ENCODE measurements at places on chromosomes 7 and 10. TPM values are rescaled to one million over a fixed set of nuclear protein-coding genes. Genes with fewer than 3 reads are reported as not detected.

DNA sequence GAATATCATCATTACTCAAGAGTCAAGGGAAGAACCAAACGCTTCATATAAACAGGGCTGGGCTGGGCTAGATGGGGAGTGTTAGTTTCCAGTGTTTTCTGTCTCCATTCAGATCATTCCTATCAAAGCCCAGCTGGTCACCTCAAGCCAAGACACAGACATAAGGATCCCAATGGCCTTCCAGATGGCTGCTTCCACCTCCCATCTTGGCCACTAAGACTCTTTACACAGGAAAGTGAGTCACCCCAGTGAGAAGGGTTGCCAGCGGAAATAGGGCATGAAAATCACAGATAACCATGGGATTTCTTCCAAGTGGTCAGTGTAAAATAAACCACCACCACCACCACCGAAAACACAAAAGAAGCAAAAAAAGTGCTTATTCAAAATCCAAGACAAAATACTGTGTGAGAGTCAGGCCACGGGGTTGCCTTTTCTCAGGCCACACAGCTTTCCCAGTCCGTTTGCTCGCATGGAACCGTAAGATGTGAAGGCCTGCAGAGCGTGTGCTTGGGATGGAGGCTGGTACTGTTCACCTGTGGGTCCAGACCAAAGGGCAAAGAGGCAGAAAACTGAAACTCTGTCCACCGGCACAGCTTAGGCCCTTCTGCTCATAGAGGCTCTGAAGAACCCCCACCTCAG is 5.6 kb downstream of the PRSS2 start:
- DNase-seq: no peak

DNA sequence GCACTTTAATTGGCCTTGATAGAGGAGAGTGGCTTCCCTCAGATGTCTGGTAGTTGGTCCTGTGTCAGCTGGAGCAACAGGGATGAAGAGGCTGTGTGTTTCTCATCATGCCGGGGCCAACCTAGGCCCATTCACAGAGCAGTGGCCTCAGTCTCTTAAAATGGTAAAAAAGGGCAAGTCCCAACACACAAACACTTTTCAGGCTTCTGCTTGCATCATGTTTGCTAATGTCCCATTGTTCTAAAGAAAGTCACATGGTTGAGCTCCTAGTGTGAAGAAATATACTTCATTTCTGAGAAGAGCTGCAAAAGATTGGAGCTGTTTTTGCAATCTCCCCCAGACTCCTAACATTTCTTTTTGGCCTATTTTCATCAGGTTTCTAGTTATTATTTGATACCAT is 40.6 kb upstream of the RBAK start:
- no peak for DNase-seq

DNA sequence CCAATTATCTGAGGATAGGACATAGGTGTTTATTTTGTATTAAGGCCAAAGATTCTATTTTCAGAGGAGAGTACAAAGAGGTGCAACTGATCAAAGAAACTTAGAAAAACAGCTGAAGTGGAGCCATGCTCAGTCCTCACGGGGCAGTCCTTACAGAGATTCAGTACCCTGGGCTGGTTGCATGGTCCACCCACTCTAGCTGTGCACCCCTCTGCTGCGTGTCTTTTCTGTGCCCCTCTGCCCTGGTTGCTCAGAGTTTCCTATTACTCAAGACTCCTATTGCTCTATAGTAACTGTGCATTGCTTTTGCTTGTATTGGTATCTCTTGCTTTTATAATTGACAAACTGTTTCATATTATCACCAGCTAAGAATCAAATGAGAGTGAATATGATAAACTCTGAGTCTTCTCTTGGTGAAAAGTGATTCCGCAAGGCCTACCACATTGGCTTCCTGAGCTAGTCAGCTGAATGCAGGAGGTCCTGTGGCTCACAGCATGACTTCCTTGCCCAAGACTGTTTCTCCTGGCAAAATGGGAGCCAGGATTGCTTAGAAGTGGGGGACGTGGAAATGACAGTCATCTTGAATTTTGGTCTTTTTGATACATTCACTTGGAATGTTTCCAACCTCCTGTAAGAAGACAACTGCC is 137.0 kb downstream of the GLCCI1 start:
- DNase-seq: no peak

The PITX3 gene
- 0.96 TPM for total RNA-seq

GRCh38 chr10:119614686-119615085 is 17.9 kb upstream of the TIAL1 start:
- no peak for DNase-seq

The CALD1 gene
- total RNA-seq: 119 TPM

GRCh38 chr10:133251388-133252222 is 13.9 kb downstream of the VENTX start:
- DNase-seq: no peak

GRCh38 chr7:113000316-113001020 is 86.2 kb downstream of the GPR85 start:
- no peak for DNase-seq

DNA sequence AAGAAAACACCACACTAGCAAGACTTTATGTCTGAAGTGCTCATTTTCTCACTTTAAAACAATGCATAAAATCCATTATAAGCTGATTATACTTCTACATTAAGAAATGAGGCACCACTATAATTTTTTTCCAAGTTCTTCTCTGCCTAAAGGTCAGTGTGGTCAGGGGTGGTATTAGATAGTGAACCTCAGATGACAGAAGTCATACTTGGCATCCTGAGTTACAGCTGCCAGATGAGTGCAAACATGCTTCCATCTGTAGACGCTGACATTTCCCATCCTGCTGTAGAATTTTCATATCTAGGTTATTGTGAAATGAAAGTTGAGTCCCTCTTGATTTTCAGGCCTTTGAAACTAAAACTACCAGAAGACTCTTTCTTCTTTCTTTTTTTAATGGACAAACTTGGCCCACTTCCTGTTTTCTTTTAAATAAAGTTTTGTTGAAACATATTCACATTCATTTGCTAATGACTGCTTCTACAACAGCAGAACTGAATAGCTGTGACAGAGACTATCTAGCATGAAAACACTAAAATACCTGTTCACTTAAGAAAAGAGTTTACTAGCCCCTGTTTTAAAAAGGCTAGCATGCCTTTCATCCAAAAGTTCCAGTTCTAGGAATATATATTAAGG is 900.8 kb downstream of the XPNPEP1 start:
- DNase-seq: no peak

The ASB4 gene
- 4.6 TPM for total RNA-seq

DNA sequence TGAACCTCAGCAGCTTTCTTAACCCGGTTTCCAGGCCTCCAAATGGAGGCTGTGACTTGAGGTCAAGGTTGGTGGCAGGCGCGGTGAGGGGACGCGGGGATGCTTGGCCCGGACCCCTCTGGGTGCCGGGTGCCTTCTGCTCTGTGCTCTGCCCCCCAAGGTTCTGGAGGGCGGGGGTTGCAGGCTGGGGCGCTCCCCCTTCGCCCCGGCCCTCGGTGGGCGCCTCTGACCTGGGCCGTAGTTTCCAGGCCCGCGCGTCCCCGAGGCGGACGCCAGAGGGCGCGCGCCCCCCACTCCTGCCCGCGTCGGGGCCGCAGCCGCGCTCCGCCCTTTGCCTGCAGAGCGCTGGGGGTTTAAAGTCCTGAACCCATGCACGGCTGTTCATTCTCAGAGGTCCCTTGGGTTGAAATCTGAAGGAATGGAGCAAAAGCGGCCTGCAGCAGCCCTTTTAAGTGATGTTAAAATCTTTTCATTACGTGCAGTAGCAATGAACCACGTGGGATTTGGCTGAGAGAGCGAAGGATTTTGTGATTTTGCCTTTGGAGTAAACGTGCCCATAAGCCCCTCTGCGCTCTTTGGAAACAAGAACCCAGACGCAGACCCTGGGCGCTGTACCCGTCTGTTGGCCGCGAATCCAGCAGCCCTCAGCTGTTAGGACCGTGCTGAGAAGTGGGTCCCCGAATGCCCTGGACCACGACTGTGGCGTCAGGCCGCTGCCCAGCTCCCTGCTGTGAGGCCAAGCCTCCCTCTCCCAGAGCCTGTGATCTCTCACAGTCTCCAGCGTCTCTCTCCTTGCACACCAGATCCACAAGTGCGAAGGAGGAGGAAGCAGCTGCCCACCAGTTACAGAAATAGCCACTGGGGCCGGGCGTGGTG is 135.0 kb downstream of the ACTR3B start:
- no peak for DNase-seq

- DNase-seq: no peak
Measured at GRCh38 chr10:80452069-80452468, 2.0 kb upstream of the TSPAN14 start.

GRCh38 chr10:63713191-63714144 is 192.3 kb downstream of the REEP3 start:
- DNase-seq: no peak

DNA sequence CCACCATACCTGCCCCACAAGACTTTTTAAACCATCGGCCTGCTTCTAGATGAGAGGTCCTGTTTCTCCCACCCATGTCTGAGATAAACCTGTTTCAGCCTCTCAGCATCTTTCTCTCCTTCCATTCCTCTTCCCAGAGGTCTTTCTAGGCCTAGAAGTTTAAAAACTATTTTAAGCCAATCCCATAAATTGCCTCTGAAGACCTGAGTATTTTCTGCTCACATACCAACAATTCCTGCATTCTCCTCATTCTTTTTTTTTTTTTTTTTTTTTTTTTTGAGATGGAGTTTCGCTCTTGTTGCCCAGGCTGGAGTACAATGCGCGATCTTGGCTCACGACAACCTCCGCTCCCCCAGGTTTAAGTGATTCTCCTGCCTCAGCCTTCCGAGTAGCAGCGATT is 262.9 kb upstream of the AUTS2 start:
- DNase-seq: no peak

DNA sequence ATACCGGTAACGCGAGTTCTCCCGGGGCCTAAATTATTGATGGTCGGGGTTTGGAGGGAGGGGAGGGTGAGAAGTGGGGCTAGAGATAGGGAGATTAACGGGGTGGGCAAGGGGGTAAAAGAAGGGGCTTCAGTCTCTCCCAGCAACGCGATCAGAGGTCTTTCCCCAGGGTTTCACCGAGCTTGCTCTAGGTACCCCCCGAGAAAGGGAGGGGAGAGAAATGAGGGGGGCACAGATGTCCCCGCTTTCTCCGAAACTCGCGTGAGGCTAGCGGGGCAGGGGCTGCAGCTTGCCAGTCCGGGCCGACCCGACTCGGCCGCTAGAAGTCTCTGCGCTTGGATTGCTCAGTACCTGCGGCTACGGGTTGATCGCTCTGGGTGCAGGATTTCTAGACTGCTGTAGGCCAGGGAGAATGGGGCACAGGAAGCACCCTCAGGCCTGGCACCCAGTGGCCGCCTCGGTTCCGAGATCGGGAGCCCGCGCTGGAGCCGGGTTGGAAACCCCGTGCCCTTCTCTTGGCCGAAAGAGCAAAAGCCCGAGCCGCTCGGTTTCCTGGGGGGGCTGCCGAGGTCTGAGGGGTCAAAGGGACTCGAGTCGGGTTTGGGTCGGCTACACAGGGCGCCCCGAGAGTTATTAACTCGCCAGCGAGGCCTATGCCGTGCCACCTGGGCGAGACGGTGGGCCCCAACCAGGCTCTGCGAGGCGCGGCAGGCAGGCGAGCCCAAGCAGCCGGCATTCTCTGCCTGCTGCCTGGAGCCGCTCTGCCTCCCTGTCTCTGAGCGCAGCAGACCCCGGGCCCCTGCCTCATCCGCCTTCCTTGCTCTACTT is 3.1 kb downstream of the PAX2 start:
- no peak for DNase-seq

DNA sequence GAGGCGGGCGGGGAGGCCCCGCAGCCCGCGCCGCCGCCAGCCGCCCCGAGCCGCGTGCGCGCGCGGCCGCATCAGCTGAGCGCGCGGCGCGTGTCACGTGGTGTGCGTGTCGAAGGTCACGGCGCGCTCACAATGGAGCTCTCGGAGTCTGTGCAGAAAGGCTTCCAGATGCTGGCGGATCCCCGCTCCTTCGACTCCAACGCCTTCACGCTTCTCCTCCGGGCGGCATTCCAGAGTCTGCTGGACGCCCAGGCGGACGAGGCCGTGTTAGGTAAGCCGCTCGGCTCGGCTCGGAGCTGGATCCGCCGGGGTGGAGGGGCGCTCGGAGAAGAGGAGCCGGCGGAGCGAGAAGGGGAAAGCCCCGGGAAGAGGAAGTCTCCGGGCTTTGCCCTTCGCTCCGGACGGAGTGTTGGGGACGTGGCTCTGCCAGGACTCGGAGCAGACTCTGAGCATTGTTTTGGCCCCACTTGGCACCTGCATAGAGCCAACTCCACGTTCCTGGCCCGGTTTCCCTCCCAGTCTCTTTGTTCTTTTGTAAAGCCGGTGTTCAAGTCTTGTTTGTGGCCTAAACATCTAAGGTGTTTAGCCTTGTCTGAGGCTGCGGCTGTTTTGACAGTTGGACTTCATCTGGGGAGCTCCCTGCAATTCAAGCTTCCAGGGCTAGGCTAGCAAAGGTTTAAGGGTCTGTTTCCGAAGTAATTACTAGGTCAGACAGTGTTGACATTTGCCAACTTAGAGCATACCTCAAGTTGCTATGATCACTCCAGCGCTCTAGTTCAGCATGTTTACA is at the start of gene COMMD3:
COMMD3 (plus strand) TSS at position 103 of the 790 bp plus-strand sequence; CDS start at position 133, 30 bp downstream.
- peak; percentile 85 for DNase-seq

DNA sequence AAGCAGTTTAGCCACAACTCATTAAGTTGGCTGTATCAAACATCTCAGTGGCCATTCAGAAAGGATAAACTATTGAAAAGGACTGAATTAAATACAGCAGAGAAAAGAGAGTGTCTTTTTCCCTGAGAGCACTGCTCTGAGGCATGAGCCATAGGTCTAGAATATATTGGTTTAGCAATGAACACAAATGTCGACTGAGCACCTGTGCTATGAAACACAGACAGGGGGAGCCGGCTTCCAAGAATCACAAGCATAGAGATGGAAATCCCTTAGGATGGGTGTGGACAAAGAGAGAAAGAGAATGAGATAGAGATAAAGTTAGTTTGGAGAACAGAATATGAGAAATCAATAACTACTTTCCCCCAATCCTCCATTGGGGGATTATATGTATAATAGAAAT is 54.8 kb downstream of the DGKI start:
- no peak for DNase-seq

DNA sequence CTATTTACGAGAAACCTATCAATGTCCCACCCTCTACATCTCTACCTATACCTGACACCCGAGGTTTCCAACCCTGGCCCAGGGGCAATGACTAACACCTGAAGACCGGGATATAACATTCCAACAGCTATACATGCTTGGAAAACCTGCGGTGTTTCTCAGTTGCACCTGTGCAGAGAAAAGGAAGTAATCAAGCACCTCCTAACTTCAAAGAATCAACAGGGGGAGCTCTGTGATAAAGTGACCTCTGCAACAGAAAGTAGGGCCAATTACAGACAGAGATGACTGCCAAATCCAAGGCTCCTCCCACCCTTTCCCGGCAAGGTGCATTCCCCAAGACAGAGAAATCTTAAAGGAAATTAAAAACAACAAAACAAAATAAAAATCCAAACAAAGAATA is 41.3 kb downstream of the CCDC6 start:
- no peak for DNase-seq

- no peak for DNase-seq
Measured at GRCh38 chr7:70392877-70393435, 739.0 kb upstream of the GALNT17 start.

DNA sequence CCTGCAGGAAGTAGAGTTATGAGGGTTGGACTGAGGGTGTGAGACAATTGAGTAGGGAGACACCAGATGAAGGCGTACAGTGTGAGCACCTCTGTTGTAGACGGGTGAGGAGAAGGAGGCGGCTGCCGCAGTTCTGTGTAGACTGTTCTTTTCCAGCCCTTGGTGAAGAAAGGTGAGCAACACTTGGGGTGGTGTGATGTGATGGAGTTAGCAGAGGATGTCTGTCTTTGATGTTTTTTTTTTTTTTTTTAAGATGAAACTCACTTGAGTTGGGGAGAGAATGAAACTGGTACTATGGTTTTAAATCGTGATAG is 42.8 kb upstream of the RNF216 start:
- no peak for DNase-seq

GRCh38 chr7:24902276-24902675 is 77.7 kb downstream of the OSBPL3 start:
- no peak for DNase-seq

GRCh38 chr10:93777092-93777491 is 19.4 kb downstream of the LGI1 start:
- DNase-seq: no peak

Data from right atrium auricular region (tissue), 2 donors.